ENCODE measurements at places on chromosomes 4 and X. TPM values are rescaled to one million over a fixed set of nuclear protein-coding genes. Genes with fewer than 3 reads are reported as not detected.

GRCh38 chr4:40878548-40879055 is 128.8 kb downstream of the NSUN7 start:
- H3K4me3 ChIP-seq = no peak overlapping the region
- peak overlapping the region; percentile 19 for H3K27ac ChIP-seq
- peaks cover 3% of the 10 kb centered on the region for H3K36me3 ChIP-seq

DNA sequence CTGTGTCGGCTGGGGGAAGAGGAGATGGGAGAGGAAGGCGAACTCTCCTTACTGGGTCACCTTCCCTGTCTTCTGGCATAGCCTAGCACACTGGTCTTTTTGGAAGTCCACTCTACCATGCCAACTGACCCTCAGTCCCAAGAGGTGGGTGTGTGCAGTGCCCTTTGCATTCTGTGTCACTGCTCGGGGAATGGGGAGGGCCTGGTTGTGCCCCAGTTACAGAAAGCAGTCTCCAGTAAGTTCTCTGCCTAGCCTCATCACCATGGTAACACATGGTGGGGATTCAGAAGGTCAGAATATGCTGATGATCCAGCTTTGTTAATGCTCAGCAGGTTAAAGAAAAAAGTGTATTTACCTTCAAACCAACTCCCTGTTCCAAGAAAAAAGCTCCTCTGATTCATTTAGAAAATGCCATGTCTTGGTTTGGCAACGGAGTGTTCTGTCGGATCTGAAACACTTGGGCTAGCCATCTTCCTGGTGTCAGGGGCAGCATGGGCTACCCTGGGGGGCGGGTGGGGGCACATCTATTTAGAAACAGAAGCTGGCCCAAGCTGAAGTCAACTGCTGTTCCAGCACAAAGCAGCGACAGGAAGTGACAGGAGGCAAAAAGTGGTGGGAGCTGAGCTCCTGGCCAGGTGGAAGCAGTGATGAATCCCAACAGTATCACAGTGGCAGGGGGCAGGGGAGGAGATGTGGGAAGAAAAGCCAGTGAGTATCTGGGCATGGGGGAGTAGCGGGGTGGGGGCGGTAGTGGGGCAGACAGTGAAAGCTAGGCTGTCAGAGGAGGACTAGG is 37.0 kb downstream of the NSG1 start:
- no peak for DNase-seq
- no peak overlapping the region for H3K4me3 ChIP-seq
- peaks cover 11% of the 10 kb centered on the region for H3K4me1 ChIP-seq
- H3K27ac ChIP-seq = peak overlapping the region; percentile 56
- no peaks in the 10 kb centered on the region for H3K27me3 ChIP-seq

- no peak overlapping the region for H3K27ac ChIP-seq
- H3K4me3 ChIP-seq = no peak overlapping the region
- H3K27me3 ChIP-seq = no peaks in the 10 kb centered on the region
- no peaks in the 10 kb centered on the region for H3K36me3 ChIP-seq
- no peak for DNase-seq
Measured at GRCh38 chrX:112630187-112630586, 49.6 kb downstream of the LHFPL1 start.

DNA sequence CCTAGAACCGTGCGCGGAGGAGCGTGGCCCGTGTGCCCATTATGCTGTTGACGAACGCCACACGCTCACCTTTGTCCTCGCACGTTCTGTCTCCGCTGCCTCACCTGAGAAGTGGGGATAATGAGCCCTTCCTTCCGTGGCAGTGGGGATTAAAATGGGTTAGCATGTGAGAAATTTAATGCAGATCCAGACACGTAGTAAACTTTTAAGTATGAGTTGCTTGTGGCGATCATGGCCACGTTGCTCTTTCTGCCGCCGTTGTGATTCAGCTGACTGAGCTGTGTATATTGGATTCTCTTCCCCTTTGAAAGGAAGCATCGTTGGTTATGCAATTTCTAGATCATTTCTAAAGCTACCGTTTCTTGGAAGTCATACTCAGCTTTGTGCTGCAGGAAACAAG is 16.5 kb downstream of the TBC1D14 start:
- peak overlapping the region; percentile 94 for H3K27ac ChIP-seq
- H3K36me3 ChIP-seq = peaks cover 3% of the 10 kb centered on the region
- peak overlapping the region; percentile 84 for H3K4me3 ChIP-seq

- H3K4me3 ChIP-seq = no peak overlapping the region
- peak overlapping the region; percentile 69 for H3K27ac ChIP-seq
- peak; percentile 58 for DNase-seq
- H3K27me3 ChIP-seq = peaks cover 30% of the 10 kb centered on the region
Measured at GRCh38 chr4:182938205-182938645, 21.0 kb upstream of the DCTD start.

DNA sequence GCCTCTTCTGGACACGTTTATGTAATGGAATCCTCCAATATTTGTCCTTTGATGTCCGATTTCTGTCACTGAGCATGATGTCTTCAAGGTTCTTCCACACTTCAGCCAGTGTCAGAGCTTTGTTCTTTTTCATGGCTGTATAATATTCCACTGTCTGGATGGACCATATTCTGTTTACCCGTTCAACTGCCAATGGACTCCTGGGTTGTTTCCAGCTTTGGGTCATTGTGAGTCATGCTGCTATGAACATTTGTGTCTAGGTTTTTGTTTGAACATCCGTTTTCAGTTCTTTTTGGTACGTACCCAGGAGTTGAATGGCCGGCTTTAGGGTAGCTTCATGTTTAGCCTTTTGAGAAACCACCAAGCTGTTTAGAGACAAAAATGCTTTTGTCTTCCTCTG is 93.2 kb downstream of the SHOX start:
- DNase-seq = no peak
- no peak overlapping the region for H3K27ac ChIP-seq
- no peaks in the 10 kb centered on the region for H3K36me3 ChIP-seq
- H3K4me1 ChIP-seq = no peaks in the 10 kb centered on the region

DNA sequence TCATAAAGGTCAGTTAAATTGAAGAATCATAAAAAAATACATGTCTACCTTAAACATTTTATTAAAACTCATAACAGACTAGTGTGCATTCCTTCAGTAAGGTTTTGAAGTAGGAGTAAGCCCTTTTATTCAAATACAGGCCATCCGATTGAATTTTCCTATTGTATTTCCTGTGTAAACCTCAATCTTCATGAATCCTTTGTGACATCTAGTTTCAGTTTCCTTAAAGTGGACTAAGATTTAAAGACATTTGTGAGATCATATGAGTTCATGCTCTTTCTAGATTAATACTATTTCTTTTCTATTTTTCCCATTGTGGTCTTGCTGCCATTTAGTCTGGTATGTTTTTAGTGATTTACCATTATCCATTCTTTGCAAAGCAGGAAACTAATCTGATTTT is 644.7 kb upstream of the BOD1L1 start:
- no peaks in the 10 kb centered on the region for H3K27me3 ChIP-seq
- no peaks in the 10 kb centered on the region for H3K4me1 ChIP-seq
- H3K36me3 ChIP-seq = no peaks in the 10 kb centered on the region

GRCh38 chr4:173717581-173717980 is 187.6 kb upstream of the HAND2 start:
- no peak overlapping the region for H3K4me3 ChIP-seq
- peaks cover 5% of the 10 kb centered on the region for H3K27me3 ChIP-seq
- no peak for DNase-seq
- no peaks in the 10 kb centered on the region for H3K4me1 ChIP-seq

Gene RWDD4
- 9.2 TPM for total RNA-seq
